ENCODE measurements at places on chromosomes 5 and 9. TPM values are rescaled to one million over a fixed set of nuclear protein-coding genes. Genes with fewer than 3 reads are reported as not detected.
A peak's percentile ranks its signal among the peaks of the same experiment; 100 is the strongest.

Gene SHISAL2B
- total RNA-seq: not detected

Gene FAM174A
- 5.8 TPM for total RNA-seq

Gene CCDC152
- total RNA-seq: 19.9 TPM

Gene DMRT3
- not detected for total RNA-seq

Gene WDR38
- not detected for total RNA-seq

GRCh38 chr9:94812343-94812742, 85.8 kb downstream of the AOPEP start:
- DNase-seq: no peak

DNA sequence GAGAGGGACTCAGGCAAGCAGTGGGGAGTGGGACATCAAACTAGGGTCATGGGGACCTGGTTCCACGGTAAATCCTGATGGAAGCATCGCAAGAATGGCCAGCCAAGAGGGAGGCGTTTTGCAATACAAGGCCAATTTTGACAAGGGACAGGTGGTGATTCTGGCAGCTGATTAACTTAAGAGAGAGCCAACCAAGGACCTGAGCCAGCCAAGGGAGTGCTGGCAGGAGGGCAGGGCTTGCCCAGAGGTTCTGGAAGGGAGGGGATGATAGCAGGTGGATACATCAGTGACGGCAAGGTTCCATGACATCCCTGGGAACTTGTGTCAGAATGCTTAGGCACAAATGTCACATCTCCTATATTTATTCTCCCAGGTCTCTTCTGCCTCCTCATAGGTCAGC, 32.8 kb upstream of the PUM3 start:
- no peak for DNase-seq

GRCh38 chr9:133874659-133875058, 117.5 kb downstream of the VAV2 start:
- DNase-seq: no peak

- DNase-seq: no peak
Observed at GRCh38 chr5:176420972-176421544, 4.7 kb upstream of the CLTB start.

GRCh38 chr9:71119746-71120145, 1.7 kb downstream of the TRPM3 start:
- DNase-seq: no peak

- no peak for DNase-seq
Observed at GRCh38 chr5:8316608-8317280, 447.8 kb downstream of the MTRR start.

DNA sequence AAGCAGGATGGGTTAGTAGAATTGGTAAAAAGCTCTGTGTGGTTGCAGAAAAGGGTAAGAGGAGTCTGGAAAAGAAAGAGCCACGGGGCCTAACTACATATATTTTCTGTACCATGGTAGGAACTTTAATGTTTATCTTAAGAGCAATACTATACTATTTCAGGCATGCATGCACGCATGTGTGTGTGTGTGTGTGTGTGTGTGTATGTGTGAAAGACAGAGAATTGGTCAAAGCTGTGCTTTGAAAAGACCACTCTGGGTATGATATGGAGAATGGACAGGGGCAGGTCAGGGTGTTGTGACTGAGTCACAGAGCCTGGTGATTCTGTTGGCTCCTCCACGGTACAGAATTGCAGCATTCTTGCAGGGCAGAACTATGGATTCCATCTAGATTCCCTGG, 339.3 kb downstream of the SLIT3 start:
- no peak for DNase-seq

DNA sequence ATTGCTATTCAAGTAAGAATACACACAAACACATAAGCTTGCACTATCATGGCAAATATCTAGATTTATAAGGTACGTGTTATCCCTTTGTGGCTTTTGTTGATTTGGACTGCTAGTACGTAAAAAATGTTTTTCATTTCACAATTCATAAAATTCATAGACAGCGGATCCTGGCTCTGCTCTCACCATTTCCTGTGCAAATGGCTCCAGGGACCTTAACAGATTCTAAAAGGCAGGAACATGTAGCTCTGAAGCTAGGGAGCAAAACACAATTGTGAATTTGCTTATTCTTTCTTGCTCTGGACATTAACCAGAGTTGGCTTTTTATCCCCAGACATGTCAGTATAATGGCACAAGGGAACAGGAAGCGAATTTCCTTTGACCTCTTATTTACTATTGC, 1019.9 kb upstream of the WWC1 start:
- DNase-seq: no peak

DNA sequence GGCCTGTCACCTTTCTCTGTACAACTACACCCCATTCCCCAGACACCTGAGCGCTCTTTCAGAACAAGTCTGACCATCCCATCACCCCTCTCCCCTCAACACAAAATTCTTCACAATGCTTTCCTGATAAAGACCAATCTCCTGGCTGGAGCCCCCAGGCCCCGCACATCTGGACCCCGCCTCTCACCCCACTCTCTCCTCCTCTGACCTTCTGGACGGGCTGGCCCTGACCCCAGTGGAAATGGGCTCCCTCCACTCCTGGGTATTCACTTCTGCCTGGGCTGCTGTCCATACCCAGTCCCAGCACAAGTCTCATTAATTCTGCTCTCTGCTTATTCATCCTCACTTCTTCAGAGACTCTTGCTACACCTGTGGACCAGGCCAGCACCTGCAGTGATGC, 2.1 kb upstream of the SPOCK1 start:
- no peak for DNase-seq

- no peak for DNase-seq
Observed at GRCh38 chr5:14659821-14660607, 4.5 kb upstream of the OTULIN start.

- no peak for DNase-seq
Observed at GRCh38 chr5:12023614-12024241, 119.5 kb upstream of the CTNND2 start.

- DNase-seq: no peak
Observed at GRCh38 chr5:154962494-154962893, 21.6 kb downstream of the MRPL22 start.

DNA sequence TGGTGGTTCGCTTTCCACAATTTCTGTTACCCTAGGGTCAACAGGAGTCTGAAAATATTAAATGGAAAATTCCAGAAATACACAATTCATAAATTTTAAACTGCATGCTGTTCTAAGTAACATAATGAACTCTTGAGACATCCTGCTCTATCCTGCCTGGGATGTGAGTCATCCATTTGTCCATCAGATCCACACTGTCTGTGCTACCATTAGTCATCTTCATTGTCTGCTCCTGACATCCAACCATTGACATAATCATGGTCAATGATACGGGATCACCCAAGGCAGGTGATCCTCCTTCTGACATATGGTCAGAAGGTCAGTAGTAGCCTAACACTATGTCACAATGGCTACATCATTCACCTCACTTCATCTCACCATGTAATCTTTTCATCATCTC, 276.7 kb upstream of the KIF2A start:
- no peak for DNase-seq

DNA sequence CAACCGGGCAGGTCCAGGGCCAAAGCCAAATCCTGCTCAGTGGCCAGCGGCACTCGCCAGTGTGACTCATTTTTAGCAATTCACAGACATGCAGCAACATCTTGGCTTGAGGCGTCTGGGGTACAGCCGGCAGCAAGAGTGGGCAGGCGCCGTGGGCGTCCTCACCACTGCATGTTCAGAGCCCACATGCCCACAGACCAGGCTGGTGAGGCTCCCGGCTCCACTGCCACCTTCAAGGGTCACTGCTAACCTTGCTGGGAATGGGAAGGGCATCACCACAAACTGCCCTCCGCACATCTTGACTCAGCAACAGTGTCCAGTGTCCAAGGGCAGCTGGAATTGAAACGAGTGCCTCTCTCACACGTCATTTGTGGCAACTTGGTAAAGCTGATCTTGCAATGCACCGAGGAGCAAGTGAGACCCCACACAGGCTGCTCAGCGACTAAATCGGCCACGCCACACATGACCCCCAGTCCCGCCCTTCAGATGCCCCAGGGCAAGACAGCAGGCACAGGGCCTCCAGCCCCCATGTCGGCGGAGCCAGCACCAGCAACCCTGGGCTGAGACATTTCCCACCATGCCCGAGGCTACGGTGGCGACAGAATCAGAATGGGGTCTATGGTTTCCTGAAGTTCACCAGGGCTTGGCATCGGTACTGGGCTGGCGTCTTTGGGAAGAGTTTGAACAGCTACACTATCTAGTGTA, 140.3 kb downstream of the ROR2 start:
- DNase-seq: no peak

GRCh38 chr5:54867310-54867944, 118.0 kb downstream of the ESM1 start:
- DNase-seq: no peak

- DNase-seq: no peak
Observed at GRCh38 chr5:124789104-124789605, 42.7 kb upstream of the ZNF608 start.

- no peak for DNase-seq
Observed at GRCh38 chr5:89570557-89570956, 687.6 kb upstream of the MEF2C start.

- DNase-seq: no peak
Observed at GRCh38 chr9:83432104-83432627, 106.0 kb downstream of the FRMD3 start.

DNA sequence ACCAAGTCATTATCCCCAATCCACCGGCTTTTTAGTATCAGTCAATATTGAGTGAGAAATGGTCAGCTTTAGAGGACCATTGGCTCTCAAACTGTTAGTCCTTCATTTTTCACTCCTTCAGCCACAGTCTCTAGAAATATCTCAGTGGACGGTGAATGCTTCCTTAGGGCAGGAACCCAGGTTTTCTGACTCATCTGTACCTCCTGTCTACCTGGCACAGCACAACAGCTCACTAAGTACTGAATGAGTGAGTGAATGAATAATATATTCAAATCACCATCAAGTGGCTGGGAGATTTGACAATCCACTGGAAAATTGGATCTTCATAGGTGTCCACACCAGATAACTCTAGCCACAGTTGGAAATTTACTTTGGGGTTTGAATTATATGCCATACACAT, 609.5 kb upstream of the CLINT1 start:
- no peak for DNase-seq

DNA sequence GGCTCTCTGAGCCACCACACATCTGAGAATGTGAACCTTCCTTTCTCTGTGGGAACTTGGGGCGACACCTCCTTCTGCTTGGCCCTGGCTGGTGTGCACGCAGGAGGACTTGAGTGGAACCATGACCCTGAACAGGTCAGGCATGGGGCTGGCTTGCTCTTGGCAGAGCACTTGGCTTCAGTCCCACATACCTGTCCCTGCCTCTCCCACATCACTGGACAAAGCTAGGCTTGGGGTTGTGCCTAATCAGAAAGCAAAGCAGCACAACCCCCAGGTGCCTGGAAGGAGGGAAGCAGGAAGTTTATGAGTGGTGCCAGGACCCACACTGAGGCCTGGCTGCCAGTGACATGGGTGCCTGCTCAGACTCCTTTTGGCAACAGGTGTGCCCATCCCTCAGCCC, 13.2 kb downstream of the GADD45G start:
- no peak for DNase-seq

DNA sequence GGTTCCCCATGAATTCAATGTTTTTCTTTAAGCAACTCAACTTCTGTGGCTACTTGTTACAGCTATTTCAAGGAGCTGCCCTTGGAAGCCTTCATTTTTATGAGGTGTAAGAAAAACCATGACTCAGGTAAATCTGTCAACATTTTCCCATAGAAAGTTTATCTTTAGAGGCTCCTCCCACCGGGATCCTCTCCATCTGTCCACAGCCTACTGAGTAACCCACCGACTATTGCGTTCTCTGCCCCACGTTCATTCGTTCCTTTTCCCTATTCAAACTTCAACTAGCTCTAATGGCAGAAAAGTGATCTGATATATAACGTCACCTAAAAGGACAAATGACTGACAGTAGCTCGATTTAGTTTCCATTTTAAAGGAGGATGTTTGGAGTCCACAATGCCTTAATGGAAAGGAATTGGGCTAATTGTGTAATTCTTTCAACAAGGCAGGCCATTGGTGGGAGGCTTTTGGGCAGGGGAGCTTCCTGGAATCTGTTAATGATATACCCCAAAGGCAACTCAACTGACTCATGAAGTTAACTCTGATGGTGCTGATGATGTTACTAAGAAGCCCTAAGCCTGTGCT, 29.3 kb upstream of the NR3C1 start:
- no peak for DNase-seq

GRCh38 chr9:38361473-38361850, 31.0 kb upstream of the ALDH1B1 start:
- DNase-seq: no peak

GRCh38 chr5:113764382-113764781, 250.9 kb downstream of the YTHDC2 start:
- no peak for DNase-seq

DNA sequence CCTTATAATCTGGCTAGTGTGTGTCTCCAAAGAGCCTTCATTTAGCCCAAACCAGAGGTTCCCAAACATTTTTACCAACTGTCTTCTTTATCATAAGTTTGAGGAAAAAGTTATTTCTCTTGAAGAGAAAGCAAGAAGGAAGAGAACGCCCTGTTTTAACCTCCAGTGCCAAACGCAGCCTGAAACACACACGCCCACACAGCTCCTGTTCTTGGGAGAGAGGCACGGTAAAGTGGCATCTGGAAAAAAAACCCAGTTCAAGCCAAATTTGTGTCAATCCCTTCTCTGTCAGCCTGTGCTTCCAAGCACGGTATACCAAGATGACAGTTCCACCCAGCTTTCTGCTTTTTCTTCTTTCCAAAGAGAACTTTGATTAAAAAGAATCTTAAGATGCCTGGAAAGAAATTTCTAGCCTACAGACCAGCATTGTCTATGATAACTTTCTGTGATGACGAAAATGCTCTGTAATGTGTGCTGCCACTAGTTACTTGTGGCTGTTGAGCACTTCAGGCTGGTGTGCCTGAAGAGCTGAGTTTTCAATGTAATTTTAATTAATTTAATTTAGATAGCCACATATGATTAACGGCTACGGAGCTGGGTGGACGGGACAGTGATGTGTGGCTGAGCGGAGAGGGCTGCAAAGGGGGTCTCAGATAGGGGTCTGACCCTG, 62.3 kb downstream of the ACER2 start:
- DNase-seq: no peak

GRCh38 chr5:43191740-43192557, at the start of gene NIM1K:
Gene NIM1K (plus strand): TSS chr5:43192225. CDS start chr5:43245776, 53,551 bp downstream.
- peak; percentile 60 for DNase-seq

DNA sequence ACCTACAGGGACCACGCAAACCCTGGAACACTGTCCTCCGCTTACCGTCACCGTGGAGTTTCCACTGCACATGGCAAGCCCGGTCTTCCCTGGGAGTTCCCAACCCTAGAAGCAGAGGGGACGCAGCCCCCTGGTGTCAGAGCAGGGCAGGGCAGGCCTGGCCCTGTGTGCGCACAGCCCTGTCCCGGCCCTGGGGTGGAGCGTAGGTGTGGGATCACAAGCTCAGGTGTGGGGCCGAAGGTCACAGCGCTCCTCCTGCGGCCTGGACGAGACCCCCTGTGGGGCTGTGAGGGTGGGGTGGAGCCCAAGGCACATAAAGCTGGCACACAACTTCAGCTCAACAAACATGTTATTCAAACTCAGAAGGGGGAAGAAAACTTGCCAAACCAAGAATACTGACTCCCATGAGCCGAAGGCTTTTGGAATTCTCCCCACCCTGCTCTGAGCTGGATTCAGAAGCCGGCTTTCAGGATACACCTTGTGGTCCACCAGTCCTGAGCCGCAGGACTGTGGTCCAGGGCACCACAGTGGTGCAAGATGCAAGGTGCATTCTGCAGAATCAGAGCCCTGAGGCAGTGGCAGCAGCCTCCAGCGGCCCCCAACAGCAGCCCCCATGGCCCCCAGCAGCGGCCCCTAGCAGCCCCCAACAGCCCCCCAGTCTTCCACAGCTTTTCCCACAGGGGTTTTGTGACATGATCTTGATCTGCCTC, 11.8 kb upstream of the EXOC3 start:
- DNase-seq: peak; percentile 58
